ENCODE measurements at places on chromosomes 4 and X. TPM values are rescaled to one million over a fixed set of nuclear protein-coding genes. Genes with fewer than 3 reads are reported as not detected.

The MAOA gene
- 158 TPM for total RNA-seq

The TMEM154 gene
- total RNA-seq: 2.1 TPM

The TIGD4 gene
- total RNA-seq: 0.08 TPM

The IDS gene
- total RNA-seq: 16.3 TPM

The GAGE12H gene
- total RNA-seq: not detected

The LINC00632 gene
- total RNA-seq: 2.3 TPM

The CXCL5 gene
- not detected for total RNA-seq

The STS gene
- 4.2 TPM for total RNA-seq

The SLC10A4 gene
- total RNA-seq: 0.15 TPM

The PNMA6F gene
- not detected for total RNA-seq

The PIR gene
- total RNA-seq: 19.3 TPM

- DNase-seq: no peak
These were observed 1367.0 kb downstream of the PCDH7 start for GRCh38 chr4:32087211-32087610.

DNA sequence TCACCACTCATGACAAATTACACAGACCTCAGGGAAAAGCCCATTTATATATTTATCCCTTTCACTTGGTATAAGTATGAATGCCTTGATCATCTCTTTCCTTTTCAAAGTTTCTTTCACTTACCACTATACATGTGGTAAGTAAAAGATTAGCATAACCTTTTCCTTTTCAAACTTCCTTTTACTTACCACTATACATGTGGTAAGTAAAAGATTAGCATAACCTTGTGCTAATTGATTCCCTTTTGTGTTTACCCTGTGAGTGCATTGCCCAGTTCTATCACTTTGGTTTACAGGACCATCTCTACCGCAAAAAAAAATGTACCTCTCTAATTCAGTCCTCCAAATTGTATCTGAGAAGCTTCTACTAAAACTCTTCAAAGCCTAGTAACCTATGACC is 32.7 kb upstream of the TCEANC start:
- no peak for DNase-seq

GRCh38 chr4:1029529-1029928 is 18.1 kb downstream of the FGFRL1 start:
- DNase-seq: no peak

DNA sequence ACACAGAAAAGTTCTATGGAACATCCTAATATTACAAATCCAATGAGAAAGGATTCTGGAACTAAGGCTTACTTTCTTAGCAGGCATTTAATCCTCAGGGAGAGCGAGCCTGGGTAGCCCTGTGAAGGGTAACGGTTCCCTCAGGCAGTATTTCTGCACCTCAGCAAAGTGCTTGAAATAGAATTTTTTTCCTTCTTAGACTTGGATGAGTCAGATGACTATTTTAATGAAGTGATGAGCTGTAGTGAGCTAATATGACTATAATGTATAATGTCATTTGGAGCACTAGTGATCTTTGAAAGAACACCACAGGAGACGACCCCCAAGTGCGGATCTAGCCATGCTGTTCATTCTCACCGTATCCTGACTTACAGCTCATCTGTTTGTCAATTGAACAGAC is 493.0 kb upstream of the FAM241A start:
- no peak for DNase-seq

DNA sequence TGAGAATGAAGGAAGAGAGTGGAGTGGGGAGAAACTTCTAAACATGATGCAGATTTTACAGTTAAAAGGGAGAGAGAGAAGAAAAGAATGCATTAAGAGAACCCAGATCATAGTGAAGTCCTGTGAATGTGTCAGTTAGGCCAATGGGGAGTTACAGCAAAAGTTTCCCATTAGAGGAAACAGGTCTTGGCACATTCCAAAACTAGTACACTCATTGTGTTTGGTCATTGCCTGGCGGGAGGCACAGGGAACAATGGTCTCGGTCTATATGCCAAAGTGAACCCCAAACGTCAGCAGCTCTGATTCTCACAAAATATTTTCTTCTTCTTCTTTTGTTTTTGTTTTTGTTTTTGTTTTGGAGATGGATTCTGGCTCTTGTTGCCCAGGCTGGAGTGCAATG is 284.5 kb upstream of the CTSO start:
- DNase-seq: no peak

- DNase-seq: no peak
These were observed 131.7 kb downstream of the RASL11B start for GRCh38 chr4:52993771-52994170.

- DNase-seq: no peak
These were observed 57.2 kb downstream of the TRAPPC11 start for GRCh38 chr4:183716302-183716701.

DNA sequence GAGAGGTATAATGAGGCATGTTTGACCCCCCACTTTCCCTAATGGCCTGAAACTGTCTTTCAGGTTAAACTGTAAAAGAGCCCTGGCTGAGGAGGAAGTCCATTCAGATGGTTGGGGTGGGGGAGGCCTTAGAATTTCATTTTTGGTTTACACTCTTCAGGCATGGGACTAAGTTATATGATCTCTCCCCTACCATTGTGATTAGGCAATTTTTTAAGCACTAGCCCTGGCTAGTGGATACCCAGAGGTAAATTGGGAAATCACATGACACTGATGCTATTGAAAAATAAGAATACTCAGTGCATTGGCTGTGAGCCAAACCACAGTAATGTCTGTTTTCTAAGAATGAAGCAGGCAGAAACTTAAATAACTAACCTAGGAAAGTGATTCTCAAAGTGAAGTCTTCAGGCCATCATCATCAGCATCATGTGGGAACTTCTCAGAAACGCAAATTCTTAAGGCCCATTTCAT is 149.7 kb downstream of the RRAGB start:
- no peak for DNase-seq

DNA sequence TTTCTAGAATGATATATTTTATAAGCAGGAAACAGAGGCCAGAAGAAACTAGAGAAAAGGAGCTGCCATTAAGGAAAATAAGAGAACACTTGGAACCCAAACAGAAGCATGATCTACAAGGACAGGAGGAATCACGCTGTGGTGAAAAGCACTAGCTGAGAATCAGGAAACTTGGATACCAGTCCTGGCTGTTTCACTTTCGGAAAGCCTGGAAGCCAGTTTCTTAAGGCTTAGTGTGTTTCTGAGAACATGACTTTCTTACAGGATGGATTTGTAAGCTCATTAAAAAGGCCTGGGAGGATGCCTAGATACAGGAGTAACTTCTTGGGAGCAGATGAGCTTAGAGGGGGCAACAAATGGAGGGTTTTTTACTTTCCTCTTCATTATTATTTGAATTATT is 36.9 kb downstream of the TLL1 start:
- no peak for DNase-seq

DNA sequence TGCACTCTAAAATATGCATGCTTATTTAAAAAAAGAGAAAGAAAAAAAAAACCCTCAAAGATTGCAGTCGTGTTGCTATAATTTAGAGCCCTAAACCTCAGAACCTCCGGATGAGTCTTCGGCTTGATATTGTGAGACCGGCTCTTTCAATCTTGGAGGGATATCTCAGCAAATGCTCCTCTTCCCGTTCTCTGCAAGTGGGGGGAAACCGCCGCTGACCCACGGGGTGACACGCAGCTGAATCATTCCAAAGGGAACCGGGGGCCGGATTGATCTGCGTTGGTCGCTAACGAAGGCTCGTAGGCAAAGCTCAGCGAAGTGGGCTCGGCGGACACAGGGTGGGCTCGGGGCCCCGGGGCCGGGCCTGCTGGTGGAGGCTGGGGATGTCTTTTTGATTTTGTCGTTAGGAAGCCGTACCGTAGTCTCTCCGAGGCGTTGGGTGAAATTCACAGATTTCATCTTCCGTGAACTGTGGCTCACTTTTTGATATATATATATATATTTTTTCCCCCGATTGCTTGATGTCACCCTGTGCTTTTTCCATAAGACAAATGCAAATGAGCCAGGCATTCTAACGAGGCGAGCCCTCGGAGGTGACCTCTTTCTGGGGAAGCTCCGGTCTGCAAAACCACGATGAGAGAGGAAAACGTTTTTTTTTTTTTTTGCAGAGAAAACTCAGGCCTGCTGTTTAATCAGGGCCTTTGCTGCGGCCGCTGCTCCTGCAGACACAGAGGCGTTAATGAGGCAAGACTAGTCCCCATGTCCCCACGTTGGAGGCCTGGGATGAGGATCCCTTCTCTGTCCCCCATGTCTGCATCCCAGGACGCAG is 110.7 kb upstream of the PPP2R3B start:
- DNase-seq: no peak

GRCh38 chr4:76272073-76272472 is 20.6 kb downstream of the FAM47E start:
- no peak for DNase-seq

DNA sequence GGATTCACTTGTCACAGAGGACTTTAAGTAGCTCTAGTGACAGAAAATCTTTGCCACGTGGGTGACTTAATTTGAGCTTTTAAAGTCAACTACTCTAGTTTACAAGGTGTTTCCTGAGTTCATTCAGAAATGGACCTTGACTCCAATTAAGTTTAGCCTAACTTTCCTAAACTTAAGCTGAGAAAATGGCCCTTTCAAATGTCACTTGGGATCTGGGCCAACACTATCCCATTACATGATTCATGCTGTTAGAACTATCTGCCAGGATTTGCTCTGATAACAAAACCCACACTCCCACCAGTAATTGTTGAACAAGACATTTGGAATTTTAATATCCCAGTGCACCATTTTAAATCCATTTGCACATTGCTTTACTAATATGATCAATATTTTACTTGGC is 40.8 kb downstream of the C4orf46 start:
- no peak for DNase-seq

- no peak for DNase-seq
These were observed 136.2 kb downstream of the PPP3CA start for GRCh38 chr4:101211146-101211553.

- DNase-seq: no peak
These were observed 62.6 kb downstream of the PKD2 start for GRCh38 chr4:88070031-88070430.

DNA sequence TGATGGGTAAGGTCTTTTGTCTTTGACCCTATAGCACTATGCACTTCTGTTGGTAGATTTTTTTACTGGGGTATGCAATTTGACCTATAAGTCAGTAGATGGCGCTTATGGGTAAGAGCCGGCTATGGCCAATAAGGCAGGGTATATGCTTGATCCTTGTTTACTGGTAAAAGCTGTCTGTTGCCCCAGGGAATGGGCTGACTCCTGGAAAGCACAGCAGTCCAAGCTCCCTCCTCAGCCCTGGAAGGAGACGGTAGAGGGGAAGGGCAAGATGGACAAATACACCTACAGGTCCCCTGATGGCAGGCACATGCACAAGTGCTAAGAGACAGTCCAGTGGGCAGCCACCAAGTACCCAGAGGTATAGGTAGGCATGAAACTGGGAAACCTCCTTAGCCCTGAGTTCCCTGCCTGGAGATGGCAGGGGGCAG is 63.7 kb downstream of the ADAMTS3 start:
- DNase-seq: no peak

DNA sequence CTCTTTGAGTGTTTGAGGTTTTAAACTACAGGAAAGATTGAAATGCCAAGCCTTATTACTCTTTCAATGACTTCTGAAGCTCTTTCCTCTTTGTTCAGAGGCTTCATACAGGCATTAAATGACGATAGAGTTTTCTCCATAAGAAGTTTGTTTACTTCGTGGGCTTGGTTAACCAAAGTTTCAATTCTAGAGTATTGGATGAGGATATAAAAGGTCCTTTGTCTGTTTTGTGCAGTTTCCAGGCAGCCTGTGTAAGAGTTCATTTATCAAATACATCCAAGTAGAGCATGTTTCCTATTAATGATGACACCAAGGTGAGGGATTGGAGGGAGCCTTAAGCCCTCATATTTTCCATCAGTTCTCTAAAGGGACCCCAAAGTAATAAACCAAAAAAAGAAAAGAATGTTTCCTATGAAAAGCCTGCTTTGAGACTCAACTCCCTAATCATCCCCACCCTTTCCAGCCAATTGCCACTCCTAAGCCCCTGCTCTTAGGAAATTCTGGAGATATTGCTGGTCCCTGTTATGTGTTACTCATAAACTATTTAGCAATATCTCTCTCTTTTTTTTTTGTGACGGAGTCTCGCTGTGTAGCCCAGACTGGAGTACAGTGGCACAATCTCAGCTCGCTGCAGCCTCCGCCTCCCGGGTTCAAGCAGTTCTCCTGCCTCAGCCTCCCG is 106.2 kb upstream of the IL13RA1 start:
- DNase-seq: no peak
